ENCODE measurements at places on chromosomes 2 and 18.

DNA sequence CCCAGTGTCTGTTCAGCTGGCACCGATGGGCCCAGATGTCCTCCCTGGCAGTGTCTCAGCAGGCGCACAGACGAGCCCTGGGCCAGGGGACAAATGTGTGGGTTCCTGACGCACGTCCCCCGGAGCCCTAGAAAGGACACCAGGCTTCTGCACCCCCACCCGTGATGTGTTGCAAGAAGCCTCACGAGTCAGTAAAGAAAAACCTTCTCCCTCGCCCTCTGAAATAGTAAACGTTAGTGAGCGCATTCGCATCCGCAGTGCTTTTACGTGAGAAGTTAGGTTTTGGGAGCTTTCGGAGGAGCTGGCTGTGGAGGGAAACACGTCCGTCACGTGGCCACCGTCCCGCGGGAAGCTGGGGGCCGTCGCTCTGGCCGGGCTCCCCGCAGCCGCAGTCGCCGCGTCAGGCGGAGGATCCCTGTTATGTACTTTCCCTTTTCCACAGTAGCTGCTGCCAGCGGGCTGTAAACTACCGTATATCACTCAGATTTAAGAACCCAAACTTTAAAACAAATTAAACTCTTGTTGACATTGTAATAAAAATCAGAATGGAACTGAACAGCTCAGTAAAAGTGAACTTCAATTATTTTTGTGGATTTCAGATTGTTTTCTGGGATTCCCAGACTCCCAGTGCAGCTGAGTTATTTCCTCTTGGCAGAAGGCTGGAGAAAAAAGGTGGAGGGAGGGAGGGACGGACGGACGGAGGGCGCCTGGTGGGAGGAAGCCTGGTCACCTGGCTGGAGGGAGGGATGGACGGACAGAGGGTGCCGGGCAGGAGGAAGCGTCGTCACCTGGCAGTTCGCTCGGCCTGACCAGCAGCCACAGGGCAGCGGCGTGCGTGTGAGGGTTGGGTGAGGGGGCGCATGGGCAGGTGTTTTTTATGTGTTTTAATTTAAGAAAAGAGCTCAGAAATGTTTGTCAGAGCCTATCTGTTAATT is 112.1 kb downstream of the NFATC1 start:
- DNase-seq, result peak; percentile 11

- DNase-seq, result no peak
Observed at GRCh38 chr2:169080250-169081069, 11.1 kb downstream of the DHRS9 start.

GRCh38 chr18:37956902-37957301 is 391.3 kb upstream of the CELF4 start:
- no peak for DNase-seq

DNA sequence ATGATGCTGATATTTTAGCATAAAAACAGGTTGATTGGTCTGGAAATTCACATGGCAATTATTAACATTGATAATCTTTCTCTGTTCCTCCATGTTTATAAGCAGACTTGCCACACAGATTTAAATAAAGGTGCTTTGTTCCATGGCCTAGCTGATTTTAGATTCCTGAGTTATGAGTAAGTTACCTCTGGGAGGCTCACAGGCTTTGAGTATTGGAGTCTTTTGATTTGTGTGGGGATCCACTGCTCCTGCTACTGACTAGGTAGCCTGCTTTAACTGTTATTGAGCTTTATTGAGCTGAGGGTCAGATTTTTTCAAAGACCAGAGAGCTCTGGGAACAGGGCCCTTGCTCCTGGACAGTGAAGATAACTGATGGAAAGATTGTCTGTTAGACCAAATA is 166.1 kb downstream of the ANKRD30B start:
- DNase-seq, result no peak

DNA sequence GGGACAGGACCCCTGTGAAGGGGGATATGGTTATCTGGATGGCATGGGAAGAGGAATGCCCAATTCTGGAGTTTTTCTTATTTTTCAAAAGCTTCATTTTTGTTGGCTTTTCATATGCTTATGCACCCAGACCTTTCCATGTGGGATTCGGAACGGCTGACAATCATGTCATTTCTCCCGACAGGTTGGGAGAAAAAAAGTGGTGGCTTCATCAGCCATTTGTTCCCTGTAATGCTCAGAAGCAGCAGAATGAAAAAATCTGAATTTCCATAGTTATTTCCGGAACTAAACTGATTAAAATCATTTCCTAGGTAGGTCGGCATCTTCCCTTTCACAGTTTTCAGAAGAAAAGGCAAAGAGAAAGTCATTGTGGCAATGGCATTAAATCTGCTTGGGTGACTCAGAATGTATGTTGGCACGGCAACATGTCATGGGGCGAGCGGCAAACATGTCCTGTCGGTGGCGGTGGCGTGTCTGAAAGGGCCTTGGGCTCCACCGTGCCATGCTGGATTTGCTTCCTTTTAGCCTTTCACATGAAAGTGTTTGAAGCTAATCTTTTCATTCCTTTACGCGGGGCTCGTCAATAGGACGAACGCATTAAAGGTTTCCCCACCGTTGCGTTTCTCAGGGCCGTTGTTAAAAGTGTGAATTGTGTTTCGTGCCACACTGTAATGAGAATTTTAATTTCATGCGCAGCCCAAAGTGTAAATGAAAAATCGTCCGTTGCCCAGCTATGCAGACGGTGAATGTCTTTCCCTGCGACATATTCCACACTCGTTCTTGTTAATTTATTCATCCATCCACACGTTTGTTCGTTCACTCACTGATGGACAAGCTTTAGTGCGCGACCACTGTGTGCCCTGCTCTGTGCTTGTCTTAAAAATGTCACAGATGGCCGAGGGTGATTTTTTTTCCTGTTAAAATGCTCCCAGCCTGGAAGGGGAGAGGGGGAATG is 18.5 kb downstream of the ACKR3 start:
- no peak for DNase-seq

DNA sequence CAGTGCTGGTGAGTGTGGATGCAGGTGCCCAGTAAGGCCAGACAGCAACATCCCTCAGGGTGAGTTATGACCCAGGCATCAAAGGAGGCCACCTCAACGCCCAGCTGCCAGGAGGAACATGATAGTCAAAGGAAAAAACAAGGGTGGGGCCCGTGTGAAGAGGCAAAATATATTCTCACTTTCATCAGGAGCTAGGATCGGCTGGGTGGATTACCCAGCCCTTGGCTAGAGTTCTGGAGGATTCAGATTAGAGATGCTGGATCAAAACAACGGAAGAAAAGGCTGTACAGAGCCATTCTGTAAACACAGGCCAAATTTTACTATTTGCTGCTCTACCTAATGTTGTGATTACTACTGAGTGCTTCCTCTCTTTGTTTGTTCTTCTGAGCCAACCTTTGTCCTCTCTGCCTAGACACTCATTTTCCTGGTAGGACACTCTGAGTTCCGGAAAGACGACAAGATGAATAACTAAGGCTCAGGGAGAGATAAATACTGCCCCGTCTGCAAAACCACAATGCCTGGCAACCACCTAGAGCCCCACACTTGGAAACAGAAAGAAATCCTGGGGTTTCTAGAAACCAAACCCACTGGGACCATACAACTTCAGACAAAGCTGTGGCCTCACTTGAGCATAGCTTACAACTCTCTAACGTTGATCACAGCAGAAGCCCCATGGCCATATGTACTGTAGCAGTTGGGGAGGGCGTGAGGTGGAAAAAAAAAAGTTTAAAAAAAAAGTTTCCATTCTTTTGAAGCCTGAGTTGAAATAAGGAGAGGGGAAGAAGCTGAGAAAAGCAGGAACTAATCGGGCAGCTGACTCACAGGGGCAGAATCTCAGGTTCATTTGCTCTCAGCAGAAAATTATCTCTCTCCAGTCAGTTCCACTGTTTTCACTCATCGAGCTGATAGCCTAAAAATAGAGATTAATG is 17.8 kb upstream of the PMAIP1 start:
- no peak for DNase-seq

DNA sequence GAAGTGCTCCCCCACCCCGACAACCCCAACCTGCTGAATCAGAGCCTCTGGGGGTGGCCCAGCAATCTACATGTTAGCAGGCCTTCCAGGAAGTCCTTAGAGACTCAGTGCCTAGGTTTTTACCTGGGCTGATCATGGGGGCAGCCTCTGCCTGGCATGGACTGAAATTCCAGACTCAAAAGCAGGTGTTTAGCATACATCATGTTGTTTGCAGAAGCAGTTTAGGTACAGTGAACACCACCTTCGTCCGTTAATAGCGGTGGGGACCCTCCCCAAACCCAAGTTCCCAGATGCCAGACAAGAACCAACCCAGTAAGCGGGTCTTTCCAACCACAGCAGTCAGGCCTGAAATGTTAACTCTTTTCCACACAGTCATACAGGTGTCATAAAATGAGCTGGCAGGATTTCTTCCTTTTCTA is 26.4 kb upstream of the GALR1 start:
- no peak for DNase-seq

DNA sequence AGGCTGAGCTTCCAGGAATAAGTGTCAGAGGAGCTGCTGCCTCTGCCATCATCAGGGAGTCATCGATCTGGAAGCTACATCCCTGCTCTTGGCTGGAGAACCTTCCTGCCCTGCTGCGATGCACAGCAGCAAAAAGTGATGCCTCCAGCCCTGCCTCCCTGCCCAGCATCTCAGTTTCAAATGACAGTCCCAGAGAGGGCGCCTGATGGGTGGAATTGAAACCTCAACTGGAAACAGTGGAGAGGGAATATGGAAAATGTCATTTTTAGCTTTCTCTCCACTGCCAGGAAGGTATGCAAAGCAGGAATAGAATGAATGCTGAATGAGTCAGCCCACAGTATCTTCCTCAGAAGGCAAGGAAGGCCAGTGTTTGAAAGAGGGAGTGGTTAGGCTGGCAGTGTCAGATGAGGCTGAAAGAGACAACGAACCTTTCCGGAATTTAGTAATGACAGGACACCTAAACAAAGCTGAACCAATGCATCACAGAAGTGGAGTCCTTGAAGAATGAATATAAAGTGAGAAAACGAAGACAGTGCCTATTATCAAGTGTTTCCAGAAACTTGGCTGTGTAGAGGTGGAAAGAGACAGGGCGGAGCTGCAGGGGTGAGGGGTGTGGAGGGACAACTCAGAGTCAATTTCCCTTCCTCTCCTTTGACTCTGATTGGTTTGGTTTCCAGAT is 153.9 kb upstream of the NDUFV2 start:
- DNase-seq, result no peak

DNA sequence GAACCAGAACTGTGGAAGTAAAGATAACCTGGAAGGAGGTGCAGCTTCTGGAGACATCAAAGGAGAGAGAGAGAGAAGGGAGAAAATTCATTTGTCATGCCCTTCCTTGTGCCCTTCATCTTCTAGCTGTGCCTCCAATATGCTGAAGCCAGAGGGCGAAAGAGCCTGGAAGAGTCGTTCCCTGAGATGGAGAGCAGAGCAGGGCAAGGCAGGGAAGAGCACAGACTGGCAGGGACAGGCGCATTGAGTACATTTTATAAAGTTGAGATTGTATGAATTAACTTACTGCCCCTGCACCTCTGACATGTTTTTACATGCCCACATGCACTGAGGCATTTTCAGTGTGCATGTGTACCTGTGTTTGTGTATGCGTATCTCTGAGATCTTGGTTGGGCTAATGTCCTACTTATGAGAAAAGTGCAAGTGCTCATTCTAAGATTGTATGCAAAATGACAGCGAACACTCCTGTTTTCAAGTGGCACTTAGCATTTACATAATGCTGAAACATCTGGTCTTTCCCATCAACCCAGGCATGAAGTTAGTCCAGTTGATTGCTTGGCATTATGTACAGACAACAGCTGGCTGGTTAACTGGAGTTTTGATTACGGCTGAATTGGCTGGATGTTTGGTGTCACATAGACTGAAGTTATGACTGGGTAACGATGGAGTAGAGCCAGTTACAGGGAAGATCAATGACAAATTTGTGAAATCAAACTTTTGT is 23.7 kb upstream of the MMADHC start:
- no peak for DNase-seq

GRCh38 chr2:183070942-183071844 is 7.4 kb upstream of the DUSP19 start:
- DNase-seq, result no peak

- DNase-seq, result no peak
Observed at GRCh38 chr2:219269362-219270054, 9.7 kb upstream of the DNAJB2 start.

GRCh38 chr2:126542247-126542646 is 113.7 kb upstream of the GYPC start:
- no peak for DNase-seq

DNA sequence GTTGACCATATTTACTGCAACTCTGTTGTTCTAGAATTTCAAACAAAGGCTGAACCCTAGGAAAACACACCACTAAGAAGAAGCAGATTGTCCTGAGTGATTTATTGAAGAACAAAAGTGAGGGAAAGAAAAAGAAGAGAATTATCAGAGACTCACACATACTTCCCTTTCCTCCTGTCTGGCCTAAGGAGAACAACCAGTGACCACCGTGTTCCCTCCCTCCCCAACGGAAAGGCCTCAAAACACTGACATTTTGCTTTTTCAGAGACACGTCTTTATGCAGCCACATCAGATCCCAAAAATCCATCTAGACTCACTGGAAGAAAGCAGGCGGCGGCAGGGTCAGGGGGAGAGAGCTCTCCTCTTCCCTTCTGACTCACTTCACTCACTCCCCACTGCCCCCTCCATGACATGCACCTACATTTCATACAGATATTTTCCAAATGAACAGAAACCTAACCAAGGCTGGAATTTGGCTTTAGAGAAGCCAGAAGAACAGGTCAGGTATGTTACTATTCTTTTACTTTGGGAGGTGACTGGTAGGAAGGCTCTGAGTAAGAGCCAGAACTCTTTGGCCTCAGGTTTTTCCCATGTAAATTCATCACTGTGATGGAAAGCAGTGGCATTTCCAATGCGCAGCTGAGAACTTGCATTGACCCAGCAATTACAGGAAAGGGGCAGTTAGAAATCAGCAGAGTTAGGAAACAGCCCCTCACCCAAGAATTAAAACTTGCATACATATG is 169.9 kb downstream of the BCL11A start:
- DNase-seq, result no peak

- no peak for DNase-seq
Observed at GRCh38 chr2:227370092-227370491, 9.0 kb downstream of the TM4SF20 start.
